ENCODE measurements at places on chromosomes 13 and 19. TPM values are rescaled to one million over a fixed set of nuclear protein-coding genes. Genes with fewer than 3 reads are reported as not detected.

DNA sequence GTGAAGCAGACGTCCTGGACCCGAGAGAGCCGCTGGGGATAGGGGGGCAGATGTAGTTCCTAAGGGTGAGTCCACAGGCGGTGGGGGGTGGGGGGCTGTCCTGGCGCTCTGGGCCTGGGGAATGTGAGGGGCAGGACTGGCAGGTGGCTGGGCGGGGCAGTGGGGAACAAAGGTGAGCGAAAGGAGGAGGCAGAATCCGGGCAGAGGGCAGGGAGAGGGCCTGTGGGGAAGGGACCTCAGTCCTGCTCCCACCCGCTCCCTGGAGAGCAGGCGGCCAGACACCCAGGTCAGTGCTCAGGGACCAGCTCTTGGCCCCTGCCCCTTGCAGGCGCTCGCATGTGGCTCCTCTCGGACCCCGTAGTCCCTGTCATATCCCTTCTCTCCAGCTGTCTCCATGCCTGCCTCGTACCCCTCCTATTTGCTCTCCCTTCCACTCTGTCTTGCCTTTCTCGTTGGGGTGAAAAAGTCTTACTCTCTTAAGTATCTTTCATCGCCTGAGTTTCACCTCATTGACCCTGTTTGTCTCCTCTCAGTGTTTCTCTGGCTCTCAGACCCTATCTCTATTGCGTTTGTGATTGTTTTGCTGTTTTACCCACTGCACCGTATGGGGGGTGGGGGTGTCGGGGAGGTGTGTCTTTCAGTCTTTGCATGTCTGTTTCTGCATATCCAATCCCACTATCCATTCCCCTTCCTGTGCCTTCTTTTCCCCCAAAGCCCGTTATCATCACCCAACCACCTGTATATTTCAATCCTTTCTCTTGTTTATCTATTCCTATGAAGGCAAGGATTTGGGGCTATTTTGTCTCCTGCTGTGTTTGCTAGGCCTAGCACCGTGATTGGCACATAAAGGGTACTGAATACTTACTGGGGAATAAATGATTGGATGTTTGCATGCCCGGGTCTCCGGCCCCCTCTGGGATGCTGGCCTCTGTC lies 5.8 kb downstream of the SPHK2 start:
- peaks cover 7% of the 10 kb centered on the region for H3K36me3 ChIP-seq
- no peak for DNase-seq
- peak overlapping the region; percentile 53 for H3K27ac ChIP-seq
- H3K27me3 ChIP-seq: no peaks in the 10 kb centered on the region

GRCh38 chr19:31301306-31301980 lies 47.8 kb downstream of the TSHZ3 start:
- DNase-seq: no peak
- H3K4me3 ChIP-seq: no peak overlapping the region
- H3K4me1 ChIP-seq: peaks cover 8% of the 10 kb centered on the region
- no peaks in the 10 kb centered on the region for H3K36me3 ChIP-seq
- no peaks in the 10 kb centered on the region for H3K27me3 ChIP-seq

PPFIA3 gene
- total RNA-seq: 11.3 TPM

DNA sequence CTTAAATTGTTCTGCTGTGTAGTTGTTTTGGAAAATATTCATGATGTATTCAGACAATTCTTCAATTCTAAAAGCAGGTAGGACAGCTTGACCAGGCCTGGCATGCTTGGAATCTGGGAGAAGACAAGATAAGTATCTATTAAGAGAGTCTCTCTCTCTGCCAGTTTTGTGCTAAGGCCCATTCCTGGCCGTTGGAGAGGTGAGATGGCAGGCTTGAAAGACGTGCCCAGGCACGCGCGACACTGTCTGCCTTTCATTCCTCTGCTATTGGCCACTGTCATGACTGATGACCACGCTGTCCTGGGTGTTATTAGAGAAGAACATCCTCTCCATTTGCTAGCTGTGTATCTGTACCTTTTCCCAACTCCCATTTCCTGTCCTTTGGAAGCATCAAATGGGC lies 90.3 kb downstream of the LHFPL6 start:
- peaks cover 6% of the 10 kb centered on the region for H3K27me3 ChIP-seq
- DNase-seq: no peak
- no peaks in the 10 kb centered on the region for H3K36me3 ChIP-seq
- H3K4me3 ChIP-seq: no peak overlapping the region
- no peak overlapping the region for H3K27ac ChIP-seq

DNA sequence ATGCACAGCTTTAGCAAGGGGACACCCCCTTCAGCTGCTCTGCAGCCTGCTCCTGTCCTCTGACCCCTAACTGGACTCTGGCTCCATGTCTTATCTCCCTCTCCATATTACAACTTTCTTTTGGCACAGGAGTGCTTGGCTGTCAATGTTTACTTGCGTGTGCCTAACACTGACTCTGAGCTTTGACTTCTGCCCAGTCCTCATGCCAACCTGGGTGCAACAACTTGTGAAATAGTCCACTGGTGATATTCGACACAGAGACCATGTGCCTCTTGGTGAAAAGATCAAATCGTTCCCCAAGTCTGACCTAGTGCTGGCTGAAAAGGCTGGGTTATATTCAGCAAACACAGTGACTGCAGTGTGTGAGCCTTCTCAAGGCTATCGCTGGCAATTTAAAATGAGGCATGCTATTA lies 34.1 kb upstream of the KLF12 start:
- no peak overlapping the region for H3K27ac ChIP-seq
- no peak overlapping the region for H3K4me3 ChIP-seq
- DNase-seq: no peak
- H3K27me3 ChIP-seq: peaks cover 32% of the 10 kb centered on the region
- H3K36me3 ChIP-seq: no peaks in the 10 kb centered on the region

DNA sequence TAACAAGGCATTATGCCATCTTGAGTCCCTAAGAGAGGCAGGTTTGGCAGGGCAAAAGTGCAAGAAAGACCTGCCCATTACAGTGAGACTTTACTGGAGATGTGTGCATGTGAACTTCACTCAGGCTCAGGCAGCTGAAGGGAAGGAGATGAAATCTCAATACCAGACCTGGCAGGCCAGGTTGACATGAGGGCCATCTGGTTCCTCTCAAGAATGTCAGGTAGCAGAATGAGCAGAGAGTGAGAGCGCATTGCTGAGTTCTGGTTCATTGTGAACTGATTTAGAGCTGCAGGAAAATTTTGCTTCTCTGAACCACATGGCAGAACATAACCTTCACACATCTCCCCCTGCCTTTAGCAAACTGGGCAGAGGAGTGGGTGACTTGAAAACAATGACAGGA lies 406.3 kb downstream of the GPC5 start:
- H3K4me1 ChIP-seq: no peaks in the 10 kb centered on the region
- no peaks in the 10 kb centered on the region for H3K36me3 ChIP-seq
- no peak overlapping the region for H3K4me3 ChIP-seq

- no peaks in the 10 kb centered on the region for H3K27me3 ChIP-seq
- no peaks in the 10 kb centered on the region for H3K36me3 ChIP-seq
These were observed 11.9 kb downstream of the KLF2 start for GRCh38 chr19:16336571-16336970.

MCEMP1 gene
- total RNA-seq: not detected

DNA sequence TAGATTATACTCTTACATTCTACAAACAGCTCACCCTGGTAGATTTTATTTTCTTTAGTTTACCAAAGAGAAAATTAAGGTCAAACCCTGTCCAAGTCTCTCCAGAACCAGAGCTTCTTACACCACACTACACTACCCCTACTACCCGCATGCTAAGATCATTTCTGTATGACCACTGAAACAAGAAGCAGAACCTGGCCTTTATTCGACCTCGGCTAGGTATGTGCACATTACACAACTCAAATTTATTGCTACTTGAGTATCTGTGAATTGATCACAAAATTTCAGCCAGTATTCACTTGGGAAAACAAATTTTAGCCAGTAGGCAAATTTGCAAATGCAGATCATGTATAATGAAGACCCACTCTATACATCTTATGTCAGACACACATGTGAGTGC lies 2437.0 kb downstream of the PCDH9 start:
- no peaks in the 10 kb centered on the region for H3K4me1 ChIP-seq
- no peak overlapping the region for H3K27ac ChIP-seq
- H3K27me3 ChIP-seq: no peaks in the 10 kb centered on the region
- no peak for DNase-seq

- H3K27ac ChIP-seq: no peak overlapping the region
- DNase-seq: no peak
- peaks cover under 1% of the 10 kb centered on the region for H3K27me3 ChIP-seq
- H3K4me1 ChIP-seq: no peaks in the 10 kb centered on the region
These were observed 202.0 kb downstream of the ENOX1 start for GRCh38 chr13:43584751-43585150.

DNA sequence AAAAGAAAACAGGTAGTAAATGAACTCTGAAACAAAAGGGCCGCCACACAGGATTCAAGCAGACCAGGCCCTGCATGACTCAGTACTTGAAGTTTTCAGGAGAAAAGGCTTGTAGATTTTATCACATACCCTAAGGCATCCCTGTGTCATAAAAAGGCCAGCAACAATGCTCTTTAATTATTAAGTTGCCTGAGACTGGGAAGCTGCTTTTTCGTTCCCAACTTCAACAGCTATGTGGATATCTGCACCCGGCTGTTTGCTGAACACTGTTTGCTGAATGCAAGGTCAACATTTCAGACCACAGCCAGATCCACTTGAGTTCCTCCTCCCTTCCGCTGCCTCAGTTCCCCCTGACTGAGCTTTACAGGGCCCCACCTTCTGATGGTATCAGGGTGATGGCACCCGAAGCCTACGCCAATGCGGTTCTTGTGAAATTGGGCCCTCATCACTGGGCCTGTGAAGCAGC lies 6.1 kb upstream of the ECH1 start:
- peaks cover 12% of the 10 kb centered on the region for H3K36me3 ChIP-seq
- no peaks in the 10 kb centered on the region for H3K27me3 ChIP-seq
- no peak overlapping the region for H3K27ac ChIP-seq
- peaks cover 26% of the 10 kb centered on the region for H3K4me1 ChIP-seq

- peaks cover 10% of the 10 kb centered on the region for H3K4me1 ChIP-seq
- peak; percentile 81 for DNase-seq
- no peak overlapping the region for H3K27ac ChIP-seq
- peaks cover 52% of the 10 kb centered on the region for H3K27me3 ChIP-seq
These were observed 6.9 kb downstream of the UPK1A start for GRCh38 chr19:35673121-35673804.

SIGLEC5 gene
- total RNA-seq: 0.22 TPM

- H3K27me3 ChIP-seq: peaks cover 11% of the 10 kb centered on the region
- H3K27ac ChIP-seq: no peak overlapping the region
- H3K4me1 ChIP-seq: peaks cover 13% of the 10 kb centered on the region
- no peaks in the 10 kb centered on the region for H3K36me3 ChIP-seq
- H3K4me3 ChIP-seq: no peak overlapping the region
- no peak for DNase-seq
These were observed 10.1 kb upstream of the CD22 start for GRCh38 chr19:35318679-35319448.

GRCh38 chr19:10805758-10806247 lies 30.2 kb downstream of the TMED1 start:
- H3K4me3 ChIP-seq: no peak overlapping the region
- H3K27ac ChIP-seq: peak overlapping the region; percentile 55
- H3K4me1 ChIP-seq: peaks cover 39% of the 10 kb centered on the region
- no peaks in the 10 kb centered on the region for H3K27me3 ChIP-seq

GRCh38 chr19:7326105-7326877 lies 22.4 kb upstream of the ARHGEF18 start:
- no peaks in the 10 kb centered on the region for H3K4me1 ChIP-seq
- DNase-seq: no peak
- H3K36me3 ChIP-seq: peaks cover 7% of the 10 kb centered on the region
- no peaks in the 10 kb centered on the region for H3K27me3 ChIP-seq

GRCh38 chr19:44677019-44677811 lies 5.9 kb downstream of the CEACAM19 start:
- no peaks in the 10 kb centered on the region for H3K27me3 ChIP-seq
- DNase-seq: no peak
- no peak overlapping the region for H3K27ac ChIP-seq
- H3K4me3 ChIP-seq: no peak overlapping the region

DNA sequence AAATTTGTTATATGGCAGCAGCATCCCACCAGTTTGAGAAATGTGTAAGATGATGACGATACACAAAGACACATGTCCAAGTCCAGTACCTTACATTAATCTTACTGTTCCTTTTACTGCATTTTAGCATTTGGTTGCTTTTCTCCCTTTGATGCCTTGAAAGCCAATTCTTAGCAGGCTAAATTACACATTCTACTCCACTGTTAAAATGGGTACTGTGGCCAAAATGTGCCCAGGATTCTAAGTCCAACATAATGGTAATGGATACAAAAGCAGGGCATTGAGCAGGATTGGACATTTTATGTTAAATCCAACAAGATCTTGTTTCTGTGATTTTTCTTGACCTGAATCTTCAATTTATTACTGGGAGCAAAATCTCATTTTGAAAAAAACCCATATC lies 52.8 kb upstream of the RAP2A start:
- no peaks in the 10 kb centered on the region for H3K27me3 ChIP-seq
- no peak for DNase-seq
- H3K4me1 ChIP-seq: peaks cover 4% of the 10 kb centered on the region
- H3K27ac ChIP-seq: no peak overlapping the region
- H3K36me3 ChIP-seq: peaks cover 5% of the 10 kb centered on the region

GRCh38 chr19:17334414-17335409 lies at the start of gene ANO8:
ANO8 (minus strand) TSS chr19:17334855; CDS start chr19:17334670, 185 bp downstream.
- peak within 1 kb of the TSS; percentile 89 for H3K4me3 ChIP-seq
- peaks cover 36% of the 10 kb centered on the region for H3K4me1 ChIP-seq
- no peaks in the 10 kb centered on the region for H3K27me3 ChIP-seq
- peak within 1 kb of the TSS; percentile 58 for H3K27ac ChIP-seq

DNA sequence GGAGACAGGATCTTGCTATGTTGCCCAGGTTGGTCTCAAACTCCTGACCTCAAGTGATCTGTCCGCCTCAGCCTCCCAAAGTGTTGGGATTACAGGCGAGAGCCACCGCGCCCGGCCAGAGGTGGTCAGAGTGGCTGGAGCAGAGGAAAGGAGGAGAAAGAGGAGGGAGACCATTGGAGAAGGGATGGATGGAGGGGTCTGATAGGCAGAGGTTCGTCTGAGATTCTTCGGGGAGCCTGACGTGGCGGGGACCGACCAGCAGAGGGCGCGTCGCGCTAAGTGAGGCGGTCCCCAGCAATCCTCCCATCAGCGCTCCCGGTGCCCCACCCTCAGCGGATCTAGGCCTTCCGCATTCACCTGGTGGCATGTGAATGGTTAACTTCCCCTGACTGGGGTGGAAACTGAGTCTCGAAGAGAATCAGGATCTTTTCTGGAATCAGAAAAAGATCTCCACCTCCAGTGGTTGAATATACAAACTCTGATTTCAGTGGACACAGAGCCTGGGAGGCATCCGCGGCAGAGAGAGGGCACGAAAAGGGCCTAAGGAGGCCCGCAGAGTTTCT lies 8.8 kb downstream of the GTPBP3 start:
- H3K36me3 ChIP-seq: no peaks in the 10 kb centered on the region
- H3K27ac ChIP-seq: no peak overlapping the region
- no peak overlapping the region for H3K4me3 ChIP-seq
- no peaks in the 10 kb centered on the region for H3K4me1 ChIP-seq
- DNase-seq: no peak

DNA sequence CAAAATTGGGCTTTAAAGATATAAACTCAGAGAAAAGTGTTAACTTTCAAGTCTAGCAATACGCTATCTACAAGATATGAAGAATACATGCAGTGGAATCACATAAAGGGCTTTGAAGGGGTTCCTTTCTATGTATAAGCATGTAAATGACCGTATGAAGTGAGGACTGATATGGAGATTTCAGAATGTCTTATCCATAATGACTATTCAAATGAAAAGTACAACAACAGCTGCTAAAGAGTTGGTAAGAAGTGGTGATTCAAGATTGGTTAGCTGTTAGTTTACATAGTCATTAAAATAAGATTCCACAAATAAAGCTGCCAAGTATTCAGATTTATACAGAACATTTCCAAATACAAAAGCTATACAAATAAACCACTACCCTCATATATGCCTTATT lies 153.4 kb upstream of the STARD13 start:
- no peaks in the 10 kb centered on the region for H3K4me1 ChIP-seq
- no peak overlapping the region for H3K4me3 ChIP-seq
- no peak for DNase-seq
- no peak overlapping the region for H3K27ac ChIP-seq

Data from natural killer cell treated with Interleukin-12 subunit alpha and Interleukin-12 subunit beta and Interleukin-15 and Interleukin-18, amount 100 ng/mL, for 72 hours (primary cell).